ENCODE measurements at places on chromosomes 3 and 15. TPM values are rescaled to one million over a fixed set of nuclear protein-coding genes. Genes with fewer than 3 reads are reported as not detected.

ACVR2B gene
- total RNA-seq, result 20.3 TPM

MKRN2OS gene
- 0.38 TPM for total RNA-seq

MAGI1 gene
- total RNA-seq, result 25.3 TPM

FEZF2 gene
- 1.6 TPM for total RNA-seq

SENP7 gene
- 54.2 TPM for total RNA-seq

GPR171 gene
- 2.3 TPM for total RNA-seq

SPTSSB gene
- total RNA-seq, result 2.1 TPM

RPL4 gene
- 4,456 TPM for total RNA-seq

CLDN1 gene
- total RNA-seq, result 0.68 TPM

HACD2 gene
- 17.5 TPM for total RNA-seq

POLG gene
- total RNA-seq, result 15.6 TPM

IDH2 gene
- total RNA-seq, result 60.1 TPM

PATL2 gene
- 1.5 TPM for total RNA-seq

SCAP gene
- total RNA-seq, result 47.8 TPM

TSPAN3 gene
- total RNA-seq, result 189 TPM

FSD2 gene
- total RNA-seq, result 0.65 TPM

P2RY12 gene
- total RNA-seq, result 4.2 TPM

ASB14 gene
- 0.66 TPM for total RNA-seq

C2CD4B gene
- 0.45 TPM for total RNA-seq

CLDN11 gene
- 24.8 TPM for total RNA-seq

CYP11A1 gene
- 1.3 TPM for total RNA-seq

EPB42 gene
- 0.27 TPM for total RNA-seq

ITIH1 gene
- total RNA-seq, result 0.50 TPM

CPNE4 gene
- 2.1 TPM for total RNA-seq

All from motor neuron (in vitro differentiated cells).